ENCODE measurements at places on chromosomes 2 and 18. TPM values are rescaled to one million over a fixed set of nuclear protein-coding genes. Genes with fewer than 3 reads are reported as not detected.

Gene PLEK
- 0.10 TPM for total RNA-seq

Gene GKN2
- total RNA-seq: not detected

Gene LIMS1
- 44.0 TPM for total RNA-seq

Gene RFX8
- 0.06 TPM for total RNA-seq

All from SJCRH30 (cell line).